HS-27A (cell line): ENCODE measurements at places on chromosomes 1 and 21.

- no peak for DNase-seq
Measured at GRCh38 chr21:34540206-34540605, 28.2 kb upstream of the KCNE1 start.

- DNase-seq: no peak
Measured at GRCh38 chr1:60503266-60503925, 429.8 kb upstream of the C1orf87 start.

- DNase-seq: no peak
Measured at GRCh38 chr1:153430561-153430960, 14.2 kb downstream of the S100A7A start.

GRCh38 chr1:246622035-246622652 is 55.9 kb downstream of the CNST start:
- no peak for DNase-seq

DNA sequence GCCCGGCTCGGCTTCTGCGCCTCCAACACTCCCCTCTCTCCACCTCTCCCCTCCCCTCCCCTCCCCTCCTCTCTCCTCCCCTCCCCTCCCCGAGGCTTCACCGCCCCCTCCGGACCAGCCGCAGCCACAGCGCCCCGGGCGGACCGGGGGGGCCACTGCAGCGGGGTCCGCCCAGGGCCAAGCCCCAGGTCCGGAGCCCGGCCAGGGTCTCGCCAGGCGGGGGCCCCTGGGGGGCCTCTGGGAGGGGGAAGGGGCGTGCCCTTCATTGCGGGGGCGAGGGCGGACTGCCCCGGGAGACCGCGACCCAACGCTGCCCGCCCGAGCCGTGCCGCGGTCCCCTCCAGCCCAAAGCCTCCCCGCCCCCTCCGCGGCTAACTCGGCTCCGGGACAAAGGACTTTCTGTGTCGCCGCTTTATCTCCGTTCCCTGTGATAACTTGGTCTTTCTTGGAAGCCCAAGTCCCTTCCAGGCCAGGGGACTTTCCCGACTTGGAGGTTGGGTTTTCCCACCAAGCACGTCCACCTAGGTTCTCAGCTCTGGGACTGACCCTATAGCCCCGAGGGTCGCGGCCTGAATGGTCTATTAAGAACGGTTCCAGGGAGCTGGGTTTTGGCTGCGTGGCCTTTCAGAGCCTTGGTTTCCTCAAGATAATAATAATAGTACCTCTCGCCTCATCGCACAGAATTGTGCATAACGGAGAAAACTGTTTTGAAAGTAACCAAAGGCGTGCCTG is at the start of gene UBQLN4:
Gene UBQLN4, minus strand, starts transcription at position 31 of the 732 bp plus-strand sequence. CDS start 97 bp downstream, outside the sequence.
- DNase-seq: peak; percentile 39

DNA sequence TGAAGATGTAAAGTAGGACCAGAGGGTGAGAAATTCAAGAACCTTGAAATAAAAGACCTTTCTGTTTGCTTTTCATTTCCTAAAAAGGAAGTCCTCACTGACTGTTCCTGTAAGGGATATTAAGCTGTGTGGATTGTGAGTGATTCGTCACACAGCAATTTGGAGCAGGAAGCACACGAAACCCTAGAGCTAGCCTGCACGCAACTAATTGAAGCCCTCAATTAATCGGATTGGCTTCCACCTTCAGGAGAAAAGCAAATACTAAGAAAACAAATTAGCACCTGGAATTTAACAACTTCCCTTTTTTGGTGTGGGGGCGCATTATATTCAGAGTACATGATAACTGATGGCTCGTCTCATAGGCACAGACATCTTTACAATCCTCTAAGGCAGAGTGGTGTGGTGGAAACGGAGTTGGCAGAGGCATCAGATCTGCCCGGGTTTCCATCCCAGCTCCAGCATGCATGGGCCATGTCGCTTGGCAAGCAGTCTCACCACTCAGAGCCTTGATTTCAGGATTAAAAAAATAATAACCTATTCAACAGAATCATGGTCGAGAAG is 95.2 kb downstream of the KCNJ15 start:
- DNase-seq: peak; percentile 68

DNA sequence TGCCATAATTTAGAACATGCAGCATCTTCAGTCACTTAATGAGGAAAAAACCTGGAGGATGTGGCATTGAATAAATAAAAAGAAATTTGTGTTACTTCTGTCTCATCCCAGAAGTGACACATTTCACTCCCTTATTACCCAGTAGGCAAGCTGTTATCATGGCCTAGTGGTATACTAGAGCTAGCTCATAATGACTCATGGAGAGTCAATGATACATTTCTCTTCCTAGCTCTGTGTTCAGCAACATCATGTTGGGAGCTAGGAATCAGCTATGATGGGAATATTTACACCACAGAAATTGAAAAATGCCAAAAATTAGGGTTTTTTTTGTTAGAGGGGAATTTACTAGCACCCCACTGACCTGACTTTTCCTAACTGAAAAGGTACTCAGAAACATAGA is 182.7 kb downstream of the HMCN1 start:
- DNase-seq: no peak

- no peak for DNase-seq
Measured at GRCh38 chr1:177106196-177106595, 58.3 kb downstream of the ASTN1 start.

DNA sequence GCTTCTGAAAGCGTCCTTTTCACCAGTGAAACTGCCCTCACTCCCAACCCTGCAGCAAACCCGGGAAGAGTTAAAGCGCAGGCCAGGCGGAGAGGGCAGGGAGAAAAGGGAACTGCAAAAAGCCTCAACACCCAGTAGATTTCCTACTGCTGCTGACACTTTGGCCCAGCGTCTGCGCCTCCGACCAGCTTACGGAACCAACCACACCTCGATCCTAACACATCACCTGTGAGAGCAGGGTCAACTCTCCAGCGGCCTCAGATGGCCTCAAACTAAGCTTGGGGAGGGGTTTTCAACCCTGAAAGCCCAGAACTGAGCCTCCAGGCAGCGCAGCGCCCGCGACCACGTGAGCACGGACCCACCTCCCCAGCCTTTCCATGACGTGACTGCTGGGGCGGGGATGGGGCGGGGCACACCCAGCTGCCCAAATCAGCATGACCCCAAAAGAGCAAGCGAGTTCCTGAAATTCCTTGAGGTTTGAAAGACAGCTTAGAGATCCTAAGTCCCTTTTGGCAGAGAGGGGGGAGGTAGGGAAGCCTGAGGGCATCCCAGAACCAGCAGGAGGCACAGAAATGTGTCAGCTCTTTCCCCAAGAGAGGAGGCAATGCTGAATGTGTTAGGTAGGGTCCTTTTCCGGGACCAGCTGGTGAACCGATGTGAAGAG is 59.1 kb downstream of the ITPKB start:
- DNase-seq: no peak

DNA sequence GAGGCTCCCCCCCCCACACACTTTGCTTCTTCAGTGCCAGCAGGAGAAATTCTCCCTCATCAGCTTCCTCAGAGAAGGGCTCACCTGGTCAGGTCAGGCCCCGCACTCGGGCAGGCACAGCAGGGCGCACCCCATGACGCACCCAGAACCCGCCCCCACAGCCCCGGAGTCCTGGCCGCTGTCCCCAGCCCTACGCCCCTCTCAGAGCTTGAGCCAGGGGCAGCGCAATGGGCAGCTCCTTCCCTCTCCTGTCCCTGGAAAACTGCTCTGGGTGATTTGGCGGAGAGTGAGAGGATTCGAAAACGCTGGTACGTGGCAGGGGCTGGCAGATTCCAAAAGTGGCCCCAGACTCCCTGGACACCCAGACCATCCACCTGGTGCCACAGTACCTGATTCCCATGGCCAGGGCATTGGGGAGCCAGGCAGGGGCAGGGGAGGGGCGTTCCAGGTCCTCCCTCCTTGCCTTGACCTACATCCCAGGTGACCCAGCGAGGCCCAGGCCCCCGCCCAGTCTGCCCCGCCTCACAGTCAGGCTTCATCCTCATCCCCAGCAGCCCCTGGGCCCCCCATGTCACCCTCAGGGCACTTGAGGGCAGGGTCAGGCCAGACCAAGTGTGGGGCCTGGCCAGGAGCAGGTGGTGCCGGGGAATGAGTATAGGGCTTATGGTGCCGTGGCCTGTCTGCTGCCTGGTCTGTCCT is 23.7 kb downstream of the RRP1 start:
- no peak for DNase-seq

- no peak for DNase-seq
Measured at GRCh38 chr1:48236716-48237470, 14.4 kb downstream of the SLC5A9 start.

DNA sequence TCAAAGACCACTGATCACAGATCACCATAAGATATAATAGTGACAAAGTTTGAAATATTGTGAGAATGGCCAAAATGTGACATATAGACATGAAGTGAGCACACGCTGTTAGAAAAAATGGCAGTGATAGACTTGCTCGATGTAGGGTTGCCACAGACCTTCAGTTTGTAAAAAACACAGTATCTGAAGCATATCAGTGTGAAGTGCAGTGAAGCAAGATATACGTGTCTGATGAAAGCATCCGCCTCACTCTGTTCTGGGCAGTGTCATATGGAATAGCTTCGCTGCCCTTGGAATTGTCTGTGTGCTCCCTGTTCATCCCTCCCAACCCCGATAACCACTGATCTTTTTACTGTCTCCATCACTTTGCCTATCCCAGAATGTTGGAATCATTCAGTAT is 50.7 kb downstream of the GALNT2 start:
- DNase-seq: no peak

GRCh38 chr1:66359815-66360214 is 174.1 kb upstream of the SGIP1 start:
- no peak for DNase-seq

DNA sequence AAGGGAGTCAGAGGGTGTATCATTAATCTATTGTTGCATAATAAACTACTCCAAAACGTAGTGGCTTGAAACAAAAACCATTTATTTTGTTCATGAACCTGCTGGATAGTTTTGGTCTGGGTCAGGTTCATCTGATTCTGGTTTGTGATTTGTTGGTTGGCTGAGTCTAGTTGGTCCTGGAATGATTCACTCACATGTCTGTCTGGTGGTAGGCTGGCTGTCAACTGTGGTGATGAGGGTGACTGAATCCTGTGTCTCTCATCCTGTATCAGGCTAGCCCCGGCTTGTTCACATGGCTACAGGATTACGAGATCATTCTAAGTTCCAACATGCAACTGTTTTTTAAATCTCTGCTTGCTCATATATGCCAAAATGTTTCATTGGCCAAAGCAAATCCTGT is 22.5 kb upstream of the SIKE1 start:
- no peak for DNase-seq

- DNase-seq: no peak
Measured at GRCh38 chr1:179707406-179707805, 35.7 kb upstream of the FAM163A start.

DNA sequence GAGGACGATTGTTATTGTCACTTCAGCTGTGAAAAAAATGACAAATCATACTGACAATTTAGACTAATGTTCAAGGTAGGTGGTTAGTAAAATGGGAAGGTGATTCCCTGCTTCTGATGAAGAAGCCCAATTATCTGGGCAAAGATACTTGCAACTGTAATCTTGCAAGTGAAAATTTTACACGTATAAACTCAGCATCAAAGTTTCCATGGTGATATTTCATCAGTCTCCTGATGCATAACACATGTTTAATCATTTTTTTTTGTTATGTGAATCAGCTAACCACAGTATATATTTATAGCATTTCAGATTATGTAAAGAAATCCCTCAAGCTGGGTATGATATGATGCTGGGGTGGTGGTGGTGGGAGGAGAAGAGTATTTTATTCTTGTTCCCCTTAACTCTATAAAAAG is 16.4 kb upstream of the KCNK1 start:
- no peak for DNase-seq

GRCh38 chr1:40799351-40799867 is 15.8 kb downstream of the KCNQ4 start:
- no peak for DNase-seq

DNA sequence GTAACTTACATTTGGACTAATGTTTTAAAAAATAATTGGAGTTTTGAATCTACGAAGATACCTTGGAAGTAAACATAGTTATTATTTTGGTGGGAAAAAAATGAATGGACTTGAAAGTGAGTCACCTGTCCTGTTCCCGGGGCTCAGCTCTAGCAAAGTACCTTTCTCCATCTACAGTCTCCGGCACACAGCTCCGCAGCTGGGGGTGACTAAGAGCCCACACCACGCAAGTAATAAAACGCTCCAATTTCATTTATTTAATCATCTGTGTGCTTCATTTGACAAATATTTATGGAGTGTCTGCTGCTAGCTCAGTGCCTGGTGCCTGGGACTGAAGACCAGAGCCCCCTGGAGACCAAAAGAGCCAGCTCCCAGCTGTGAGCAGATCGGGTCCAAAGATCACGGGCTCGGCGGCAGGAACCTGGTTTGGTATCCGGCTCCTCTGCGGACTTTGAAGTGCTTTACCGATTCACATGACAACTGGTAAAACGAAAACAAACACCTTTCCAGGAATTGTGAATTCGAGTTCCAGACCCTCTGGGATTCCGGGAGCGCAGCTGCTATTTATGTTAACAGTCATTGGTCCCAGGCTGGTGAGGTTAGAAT is 1.7 kb upstream of the RIPK4 start:
- DNase-seq: peak; percentile 27

DNA sequence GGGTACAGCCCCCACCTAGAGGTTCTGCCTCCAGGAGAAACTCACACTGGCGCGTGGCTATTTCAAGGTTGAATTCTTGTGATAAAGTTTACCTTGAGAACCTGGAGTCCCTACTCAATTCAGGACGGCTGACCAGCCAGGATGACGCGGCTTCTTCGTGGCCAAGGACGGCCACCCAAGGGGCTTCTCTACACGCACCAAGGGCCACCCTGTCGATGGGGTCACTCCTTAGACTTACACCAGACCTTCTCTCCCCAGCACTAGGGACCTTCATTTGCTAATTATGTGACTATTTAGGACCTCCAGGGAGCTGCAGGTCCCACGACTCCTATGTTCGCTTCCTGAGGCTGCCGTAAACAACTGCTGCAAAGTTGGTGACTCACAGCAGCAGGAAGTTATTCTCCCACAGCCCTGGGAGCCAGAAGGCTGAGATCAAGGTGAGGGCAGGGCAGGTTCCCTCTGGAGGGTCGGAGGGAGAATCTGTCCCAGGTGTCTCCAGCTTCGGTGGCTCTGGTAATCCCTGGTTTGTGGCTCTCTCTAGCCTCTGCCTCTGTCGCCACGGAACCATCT is 135.9 kb downstream of the NPHP4 start:
- no peak for DNase-seq

GRCh38 chr1:167175901-167176300 is 44.8 kb upstream of the POU2F1 start:
- DNase-seq: no peak

DNA sequence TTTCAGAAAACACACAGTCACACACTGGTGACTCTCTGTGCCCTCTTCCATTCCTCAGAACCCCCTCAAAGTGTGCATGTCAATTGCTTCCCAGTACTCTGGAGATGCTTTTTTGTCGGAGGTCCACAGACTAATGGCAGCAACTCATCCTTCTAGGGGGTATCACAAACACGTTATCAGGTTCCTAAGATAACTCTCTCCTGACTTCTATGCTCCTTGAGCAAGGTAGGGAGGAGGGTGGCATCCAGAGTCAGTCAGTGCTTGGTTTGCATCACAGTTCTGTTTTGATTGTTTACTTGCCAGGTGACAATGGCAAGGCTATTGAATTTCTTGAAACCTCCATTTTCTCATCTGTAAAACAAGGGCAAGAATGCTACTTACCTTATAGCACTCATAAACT is 39.4 kb upstream of the DYNLT5 start:
- DNase-seq: no peak

GRCh38 chr1:93353286-93353685 is 7.6 kb downstream of the DR1 start:
- DNase-seq: no peak

GRCh38 chr1:200153277-200154055 is 126.0 kb downstream of the NR5A2 start:
- no peak for DNase-seq

- no peak for DNase-seq
Measured at GRCh38 chr1:30890502-30891226, 17.9 kb downstream of the SDC3 start.

- DNase-seq: no peak
Measured at GRCh38 chr1:26839339-26839722, 12.8 kb downstream of the ZDHHC18 start.
